ENCODE measurements at places on chromosomes 6 and 20. TPM values are rescaled to one million over a fixed set of nuclear protein-coding genes. Genes with fewer than 3 reads are reported as not detected.

The OR2B2 gene
- not detected for total RNA-seq

The SIRPB1 gene
- total RNA-seq, result 0.20 TPM

The ESR1 gene
- 1.1 TPM for total RNA-seq

The OR12D3 gene
- total RNA-seq, result not detected

DNA sequence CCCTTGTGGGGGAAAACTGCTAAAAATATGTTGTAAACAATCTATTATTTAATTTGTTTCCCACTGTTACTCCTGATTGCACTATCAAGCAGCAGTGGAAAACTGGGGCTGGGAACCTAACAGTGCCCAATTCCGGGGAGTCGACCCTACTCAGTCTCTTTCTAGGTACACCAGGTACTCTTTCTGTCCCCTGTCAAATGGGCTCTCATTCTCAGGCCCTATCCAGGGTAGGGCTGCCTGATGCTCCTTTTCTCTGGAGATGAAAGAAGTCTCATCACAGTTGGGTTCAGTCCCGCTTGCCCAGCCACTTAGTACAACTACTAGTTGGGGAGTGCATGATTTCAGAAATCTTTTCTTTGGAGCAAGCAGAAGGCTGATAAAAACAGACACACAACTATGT is 52.0 kb downstream of the HS3ST5 start:
- no peaks in the 10 kb centered on the region for H3K27me3 ChIP-seq
- no peak overlapping the region for H3K4me3 ChIP-seq
- H3K4me1 ChIP-seq, result no peaks in the 10 kb centered on the region
- no peak overlapping the region for H3K27ac ChIP-seq

- peaks cover 4% of the 10 kb centered on the region for H3K36me3 ChIP-seq
- H3K4me1 ChIP-seq, result peaks cover 43% of the 10 kb centered on the region
- no peaks in the 10 kb centered on the region for H3K27me3 ChIP-seq
- no peak overlapping the region for H3K4me3 ChIP-seq
Observed at GRCh38 chr20:31829731-31830130, 10.6 kb downstream of the MYLK2 start.

DNA sequence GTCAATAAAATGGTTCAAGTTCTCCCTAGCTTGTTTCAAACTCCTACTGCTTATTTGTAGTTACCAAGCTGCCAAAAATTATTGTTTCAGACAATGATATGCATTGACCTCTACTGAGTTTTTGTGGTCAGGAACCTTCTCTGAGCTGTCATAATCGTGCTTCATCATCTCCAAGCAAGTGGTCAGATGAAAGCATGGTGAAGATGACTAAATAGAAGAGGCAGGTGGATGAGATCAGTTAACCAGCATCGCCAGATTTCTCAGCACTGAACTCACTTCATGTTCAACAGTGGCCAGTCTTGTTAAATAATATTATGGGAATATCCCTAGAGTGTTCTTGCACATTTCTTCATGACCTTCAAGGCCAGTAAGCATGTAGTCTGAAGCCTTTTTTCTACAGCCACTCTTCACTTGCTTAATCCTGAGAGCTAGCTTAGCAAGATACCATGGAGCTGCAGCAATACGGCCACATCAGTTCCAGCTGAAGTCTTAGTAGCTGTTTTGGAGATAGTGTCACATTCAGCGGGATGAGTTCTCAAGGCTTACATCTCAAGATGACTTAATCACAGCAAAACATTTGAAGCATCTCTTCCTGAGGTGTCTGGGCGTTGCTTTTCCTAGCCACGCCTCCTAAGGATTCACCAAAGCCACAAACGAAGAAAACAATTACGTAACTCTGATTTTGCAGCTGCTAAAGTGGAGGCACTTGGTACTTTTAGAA is 101.6 kb upstream of the TMEM30A start:
- H3K4me3 ChIP-seq, result no peak overlapping the region
- no peaks in the 10 kb centered on the region for H3K36me3 ChIP-seq
- peak overlapping the region; percentile 50 for H3K27ac ChIP-seq
- H3K4me1 ChIP-seq, result peaks cover 49% of the 10 kb centered on the region

- H3K27me3 ChIP-seq, result no peaks in the 10 kb centered on the region
- H3K4me3 ChIP-seq, result no peak overlapping the region
- no peak overlapping the region for H3K27ac ChIP-seq
Observed at GRCh38 chr20:7841971-7842310, 98.3 kb downstream of the HAO1 start.

DNA sequence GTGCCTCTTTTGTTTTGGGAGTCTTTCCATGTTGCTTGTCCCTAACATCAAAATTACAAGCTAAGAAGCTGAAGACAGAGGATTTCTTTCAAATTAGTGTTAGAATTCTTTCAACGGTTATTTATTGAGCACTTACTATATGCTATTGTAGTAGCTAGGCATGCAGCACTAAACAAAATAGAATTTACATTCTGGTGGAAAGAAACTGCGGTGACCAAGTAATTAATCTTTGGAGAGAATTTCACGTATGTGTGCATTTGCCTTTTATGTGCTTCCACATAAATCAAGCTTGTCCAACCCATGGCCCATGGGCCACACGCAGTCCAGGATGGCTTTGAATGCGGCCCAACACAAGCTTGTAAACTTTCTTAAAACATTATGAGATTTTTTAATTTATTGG is 33.0 kb upstream of the DUSP22 start:
- no peak for DNase-seq
- H3K27ac ChIP-seq, result no peak overlapping the region
- no peaks in the 10 kb centered on the region for H3K27me3 ChIP-seq
- no peaks in the 10 kb centered on the region for H3K4me1 ChIP-seq
- H3K4me3 ChIP-seq, result no peak overlapping the region

- H3K4me1 ChIP-seq, result peaks cover 63% of the 10 kb centered on the region
- H3K27me3 ChIP-seq, result no peaks in the 10 kb centered on the region
- no peaks in the 10 kb centered on the region for H3K36me3 ChIP-seq
- peak overlapping the region; percentile 99 for H3K27ac ChIP-seq
- DNase-seq, result no peak
Observed at GRCh38 chr6:16239798-16240123, 1.4 kb downstream of the GMPR start.

DNA sequence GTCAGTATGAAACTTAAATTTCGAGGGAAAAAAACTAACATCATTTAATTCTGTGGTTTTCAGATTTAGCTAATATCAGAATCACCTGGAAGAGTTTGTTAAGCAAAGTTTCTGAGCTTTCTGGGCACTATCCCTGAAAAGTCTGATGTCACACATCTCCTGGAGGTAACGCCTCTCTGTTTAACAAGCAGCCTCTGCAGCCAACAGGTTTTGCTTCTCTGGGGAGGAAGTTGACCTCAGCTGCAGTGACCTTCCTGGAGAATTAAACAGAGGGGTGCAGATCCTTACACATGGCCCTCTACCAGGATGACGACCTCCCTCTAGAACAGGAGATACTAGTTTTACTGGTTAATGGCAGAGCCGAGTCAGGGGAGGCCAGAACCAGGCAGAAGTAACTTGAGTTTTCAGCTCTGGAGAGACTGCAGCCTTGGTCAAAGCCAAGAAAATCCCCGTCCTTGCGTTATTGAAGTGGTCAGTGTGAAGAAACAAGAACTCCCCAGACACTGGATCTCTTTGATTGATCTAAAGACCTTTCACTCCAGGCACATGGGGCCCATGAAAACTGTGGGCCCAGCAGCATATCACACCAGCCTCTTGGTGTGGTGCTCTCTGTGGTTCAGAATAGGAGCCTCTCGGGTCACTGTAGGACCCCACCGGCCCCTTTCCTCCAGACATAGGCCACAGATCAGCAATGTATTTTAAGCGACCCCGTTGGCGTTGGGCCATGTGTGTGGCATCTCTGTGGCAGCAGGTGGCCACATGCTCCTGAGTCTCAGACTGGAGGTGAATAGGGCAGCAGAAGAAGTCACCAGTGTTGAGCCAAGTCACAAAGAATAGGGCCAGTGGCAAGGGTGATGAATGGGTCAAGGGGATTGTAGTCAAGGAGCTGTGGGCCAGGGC is 33.4 kb upstream of the CCR6 start:
- no peaks in the 10 kb centered on the region for H3K4me1 ChIP-seq
- no peak overlapping the region for H3K27ac ChIP-seq
- no peaks in the 10 kb centered on the region for H3K27me3 ChIP-seq
- H3K36me3 ChIP-seq, result no peaks in the 10 kb centered on the region

- no peak for DNase-seq
- no peaks in the 10 kb centered on the region for H3K36me3 ChIP-seq
- H3K4me1 ChIP-seq, result no peaks in the 10 kb centered on the region
- H3K4me3 ChIP-seq, result no peak overlapping the region
- no peak overlapping the region for H3K27ac ChIP-seq
- no peaks in the 10 kb centered on the region for H3K27me3 ChIP-seq
Observed at GRCh38 chr6:20266851-20267608, 54.8 kb upstream of the MBOAT1 start.

DNA sequence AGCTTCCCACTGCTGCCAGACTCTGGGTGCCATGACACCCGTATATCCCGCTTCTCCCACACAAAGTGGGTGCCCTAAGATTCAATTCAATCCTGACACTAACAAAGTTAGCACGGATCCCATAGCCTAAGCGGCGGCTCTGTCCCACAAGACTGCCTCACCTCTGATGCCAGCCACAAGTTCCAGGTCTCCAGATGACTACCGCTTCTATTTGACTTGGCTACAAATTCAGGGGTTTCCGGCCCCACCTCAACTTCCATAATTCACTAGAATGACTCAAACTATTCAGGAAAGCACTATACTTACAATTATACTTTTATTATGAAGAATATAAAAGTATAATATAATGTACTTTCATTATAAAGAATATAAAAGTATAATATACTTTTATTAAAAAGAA is 24.8 kb upstream of the SLC22A23 start:
- no peaks in the 10 kb centered on the region for H3K27me3 ChIP-seq
- no peaks in the 10 kb centered on the region for H3K4me1 ChIP-seq
- DNase-seq, result no peak
- H3K27ac ChIP-seq, result no peak overlapping the region
- H3K36me3 ChIP-seq, result no peaks in the 10 kb centered on the region

DNA sequence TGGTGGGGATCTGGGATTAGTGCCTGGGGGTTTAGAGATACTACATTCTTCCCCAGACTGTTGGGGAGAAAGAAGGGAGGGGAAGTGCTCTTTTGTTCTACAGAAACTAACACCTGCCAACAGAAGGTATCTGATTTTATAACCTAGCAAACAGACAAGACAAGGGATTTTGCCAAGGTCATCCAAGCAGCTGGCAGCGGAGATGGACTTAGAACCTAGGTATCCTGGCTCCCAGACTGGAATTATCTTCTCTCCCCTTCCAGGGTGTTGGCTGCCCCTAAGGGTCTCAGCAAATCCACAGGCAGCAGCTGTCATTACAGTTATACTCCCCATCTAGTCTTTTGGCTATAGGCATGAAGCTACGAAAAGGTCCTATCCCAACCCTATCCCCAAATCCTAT is 8.4 kb downstream of the SDC4 start:
- no peaks in the 10 kb centered on the region for H3K27me3 ChIP-seq
- H3K4me1 ChIP-seq, result peaks cover 81% of the 10 kb centered on the region
- peaks cover 2% of the 10 kb centered on the region for H3K36me3 ChIP-seq
- no peak for DNase-seq

DNA sequence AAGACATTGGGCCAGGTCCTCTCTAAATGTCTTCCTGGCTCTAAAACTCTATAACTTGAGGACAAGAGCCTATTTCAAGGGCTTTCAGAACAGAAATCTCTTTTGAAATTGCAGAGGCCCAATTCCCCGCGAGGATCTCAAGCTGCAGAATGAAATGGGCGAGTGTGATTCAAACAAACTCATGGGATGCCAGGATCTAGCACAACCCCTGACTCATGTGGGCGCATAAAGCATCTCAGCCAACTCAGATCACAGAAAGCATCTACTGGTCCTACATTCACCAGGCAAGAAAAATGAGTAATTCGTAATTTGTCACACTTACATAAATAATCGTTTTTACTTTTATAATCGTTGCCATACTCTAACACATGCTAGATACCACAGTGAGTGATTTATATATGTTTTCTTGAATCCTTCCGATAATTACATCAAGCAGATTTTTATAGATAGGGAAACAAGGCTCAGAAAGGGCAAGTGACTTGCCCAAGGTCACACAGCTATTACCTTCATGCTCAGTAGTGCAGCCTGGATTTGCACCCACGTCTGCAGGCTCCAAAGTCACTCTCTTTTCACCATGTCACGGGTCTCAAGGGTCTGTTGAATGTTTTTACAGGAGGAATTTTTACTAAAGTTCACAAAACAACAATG is 26.2 kb downstream of the FOXF2 start:
- no peaks in the 10 kb centered on the region for H3K36me3 ChIP-seq
- no peak overlapping the region for H3K4me3 ChIP-seq
- no peak overlapping the region for H3K27ac ChIP-seq

GRCh38 chr20:300345-300990 is 3.1 kb downstream of the ZCCHC3 start:
- DNase-seq, result no peak
- H3K4me1 ChIP-seq, result peaks cover 26% of the 10 kb centered on the region
- no peaks in the 10 kb centered on the region for H3K36me3 ChIP-seq
- H3K27ac ChIP-seq, result no peak overlapping the region

DNA sequence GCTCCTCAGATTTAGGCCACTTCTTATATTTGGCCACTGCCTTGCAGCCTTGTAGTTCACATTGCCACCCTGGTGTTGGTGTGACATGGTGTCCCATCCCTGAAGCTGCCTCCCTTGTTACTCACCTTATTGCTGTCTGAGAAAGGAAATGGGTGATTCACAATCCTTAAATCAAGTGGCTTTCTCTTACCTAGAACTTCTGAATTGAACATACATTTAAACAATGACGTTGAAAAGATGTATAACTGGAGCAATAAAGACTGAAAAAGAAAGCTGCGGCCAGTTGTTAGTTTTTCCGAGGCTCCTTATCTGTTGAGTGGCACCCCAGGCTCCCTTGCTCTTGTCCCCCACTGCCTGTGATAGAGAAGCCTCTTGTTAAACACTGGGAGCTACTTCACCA is 28.8 kb upstream of the GNRH2 start:
- no peaks in the 10 kb centered on the region for H3K36me3 ChIP-seq
- H3K4me1 ChIP-seq, result no peaks in the 10 kb centered on the region
- no peak for DNase-seq

DNA sequence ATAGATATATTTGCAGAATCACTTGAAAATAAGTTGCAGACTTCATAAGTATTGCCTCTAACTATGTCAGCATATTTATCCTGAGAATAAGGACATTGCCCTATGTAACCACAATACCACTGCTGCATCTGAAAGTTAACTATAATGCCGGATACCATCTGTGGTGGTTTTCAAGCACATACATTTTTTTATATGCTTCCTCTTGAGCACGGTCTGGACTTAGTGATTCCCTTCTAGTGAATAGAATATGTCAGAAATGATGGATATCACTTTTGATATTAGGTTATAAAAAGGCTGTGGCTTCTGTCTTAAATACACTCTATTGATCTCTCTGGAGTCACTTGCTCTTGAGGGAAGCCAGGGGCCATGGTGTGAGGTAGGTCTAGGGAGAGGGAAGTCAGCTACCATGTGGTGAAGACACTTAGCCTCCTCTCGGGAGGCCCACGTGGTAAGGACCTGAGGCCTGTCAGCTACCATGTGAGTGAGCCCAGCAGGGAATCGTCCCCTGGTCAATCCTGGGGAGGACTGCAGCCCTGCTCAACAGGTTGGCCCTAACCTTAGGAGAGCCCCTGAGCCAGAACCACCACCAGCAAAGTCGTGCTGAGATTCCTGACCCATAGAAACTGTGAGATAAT is 57.5 kb downstream of the CCDC170 start:
- no peaks in the 10 kb centered on the region for H3K36me3 ChIP-seq
- H3K27me3 ChIP-seq, result no peaks in the 10 kb centered on the region
- no peak overlapping the region for H3K4me3 ChIP-seq

GRCh38 chr6:95572098-95572497 is 5.2 kb upstream of the MANEA start:
- DNase-seq, result no peak
- H3K4me1 ChIP-seq, result peaks cover 10% of the 10 kb centered on the region
- no peaks in the 10 kb centered on the region for H3K36me3 ChIP-seq
- no peaks in the 10 kb centered on the region for H3K27me3 ChIP-seq
- H3K4me3 ChIP-seq, result no peak overlapping the region

Data from gastrocnemius medialis (tissue), 4 donors.